ENCODE measurements at places on chromosomes 1 and 21.

DNA sequence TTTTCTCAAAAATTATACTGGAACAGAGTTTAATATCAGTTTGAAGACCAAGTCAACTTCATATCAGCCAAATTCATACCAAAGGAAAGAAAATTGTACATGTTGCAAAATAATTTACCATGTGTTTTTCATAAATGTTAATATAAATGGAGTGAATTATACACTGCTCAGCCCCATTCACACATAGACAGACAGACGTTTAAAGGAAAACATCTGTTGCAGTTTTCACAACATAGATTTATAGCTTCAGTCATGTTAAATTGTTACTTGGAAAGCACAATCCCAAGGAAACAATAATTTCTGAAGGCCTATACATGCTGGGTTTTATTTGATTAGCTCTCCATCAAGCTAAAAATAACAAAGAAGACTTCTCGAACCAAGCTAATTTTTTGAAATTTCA lies 27.8 kb upstream of the HYI start:
- no peak for DNase-seq

DNA sequence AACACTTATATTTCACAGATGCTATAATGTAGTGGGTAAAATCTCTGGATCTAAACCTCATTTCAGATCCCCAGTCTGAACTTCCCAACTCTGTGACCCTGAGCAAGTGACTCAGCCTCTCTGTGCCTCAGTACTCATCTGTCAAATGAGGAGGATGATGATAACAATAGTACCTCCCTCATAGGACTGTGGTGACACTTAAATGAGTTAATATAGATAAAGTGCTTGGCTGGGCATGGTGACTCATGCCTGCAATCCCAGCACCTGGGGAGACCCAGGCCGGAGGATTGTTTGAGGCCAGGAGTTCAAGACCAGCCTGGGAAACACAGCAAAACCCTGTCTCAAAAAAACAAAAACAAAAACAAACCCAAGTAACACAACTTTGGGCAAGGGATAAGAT lies 4.7 kb upstream of the ECE1 start:
- DNase-seq: no peak

DNA sequence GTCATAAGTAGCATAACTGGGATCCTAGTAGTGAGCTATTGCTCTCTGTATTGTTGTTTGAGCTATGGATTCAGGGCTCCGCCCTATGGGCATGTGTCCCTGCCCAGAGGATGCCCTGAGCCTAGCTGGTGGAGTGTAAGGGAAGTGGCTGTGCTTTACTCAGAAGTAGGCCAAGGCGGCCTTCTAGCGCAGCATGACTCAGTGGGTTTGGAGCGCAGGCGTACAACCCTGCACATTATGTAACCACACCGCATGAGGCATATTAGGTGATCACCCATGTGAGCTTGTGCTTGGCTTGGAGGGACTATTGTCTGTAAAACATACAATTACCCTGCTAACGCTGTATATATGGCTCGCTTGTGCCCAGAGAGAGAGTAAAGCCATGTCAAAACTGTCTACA lies 11.1 kb upstream of the UBE2U start:
- DNase-seq: no peak

GRCh38 chr1:89363196-89363595 lies 663 bp upstream of the GBP6 start:
- DNase-seq: no peak

GRCh38 chr1:5980314-5981008 lies 11.8 kb downstream of the NPHP4 start:
- DNase-seq: peak; percentile 27

- DNase-seq: no peak
Measured at GRCh38 chr1:55179177-55179835, 35.9 kb downstream of the USP24 start.

- peak; percentile 90 for DNase-seq
Measured at GRCh38 chr1:43558346-43558841, 27.7 kb downstream of the PTPRF start.

- no peak for DNase-seq
Measured at GRCh38 chr1:94852788-94853187, 32.6 kb downstream of the SLC44A3 start.

DNA sequence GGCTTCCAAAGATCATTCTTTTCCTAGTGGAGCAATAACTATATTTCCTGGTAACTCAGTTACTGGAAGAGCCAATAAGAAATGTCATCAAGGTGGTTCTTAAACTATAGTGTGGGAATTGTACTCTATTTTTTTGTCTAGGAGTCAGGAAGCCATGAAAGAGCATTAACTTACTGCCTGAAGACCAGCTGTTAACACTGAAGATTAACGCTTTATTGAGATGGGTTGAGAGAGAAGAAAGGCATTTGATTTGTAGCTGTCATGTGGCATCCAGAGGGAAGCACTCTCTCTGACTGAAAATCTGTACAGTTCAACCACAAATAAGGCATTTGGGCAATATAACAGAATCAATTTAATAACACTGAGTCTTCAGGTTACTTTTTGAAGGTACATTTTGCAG lies 76.0 kb downstream of the DNM3 start:
- DNase-seq: no peak

GRCh38 chr1:246815693-246816270 lies 91.6 kb downstream of the SCCPDH start:
- no peak for DNase-seq

GRCh38 chr1:1391225-1391624 lies 7.9 kb downstream of the CCNL2 start:
- DNase-seq: no peak

- DNase-seq: no peak
Measured at GRCh38 chr1:24009406-24009805, 29.3 kb upstream of the SRSF10 start.

- DNase-seq: no peak
Measured at GRCh38 chr1:36691374-36691773, 208.7 kb upstream of the CSF3R start.

GRCh38 chr1:152795686-152796085 lies 835 bp upstream of the LCE1D start:
- DNase-seq: no peak

DNA sequence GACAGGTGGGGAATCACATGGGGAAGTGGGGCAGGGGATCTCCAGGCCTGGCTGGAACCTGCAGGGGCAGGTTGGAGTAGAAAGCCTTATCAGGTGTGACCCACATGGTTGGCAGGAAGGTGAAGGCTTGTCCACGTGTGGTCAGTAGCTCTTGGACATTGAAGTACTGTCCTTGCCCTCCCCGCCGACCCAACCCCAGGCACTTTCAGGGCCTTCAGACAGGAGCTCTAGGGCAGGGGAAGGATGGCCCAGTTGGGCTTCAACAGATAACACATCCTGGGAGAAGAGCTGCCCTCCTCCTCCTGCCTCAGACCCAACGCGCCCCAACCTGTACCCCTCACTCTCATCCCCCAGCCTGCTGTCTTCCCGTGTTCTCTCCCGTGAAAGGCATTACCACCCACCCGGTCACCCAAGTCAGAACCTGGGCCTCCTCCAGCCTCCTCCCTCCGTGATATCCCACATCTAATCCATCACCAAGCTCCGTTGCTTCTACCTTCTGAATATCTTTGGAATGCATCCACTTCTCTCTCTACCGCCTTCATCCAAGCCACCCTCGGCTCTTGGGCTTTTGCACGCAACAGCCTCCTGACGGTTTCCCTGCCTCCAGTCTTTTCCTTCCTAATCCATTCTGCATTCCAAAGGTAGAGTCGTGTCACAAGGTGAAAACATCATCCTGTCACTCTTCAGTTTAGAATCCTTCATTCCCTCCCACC lies 15.9 kb downstream of the PTPRF start:
- DNase-seq: no peak

- no peak for DNase-seq
Measured at GRCh38 chr1:167200749-167201148, 19.9 kb upstream of the POU2F1 start.

- no peak for DNase-seq
Measured at GRCh38 chr1:38213646-38214434, 167.2 kb upstream of the POU3F1 start.

- DNase-seq: peak; percentile 60
Measured at GRCh38 chr1:184555665-184556641, 169.1 kb downstream of the C1orf21 start.

DNA sequence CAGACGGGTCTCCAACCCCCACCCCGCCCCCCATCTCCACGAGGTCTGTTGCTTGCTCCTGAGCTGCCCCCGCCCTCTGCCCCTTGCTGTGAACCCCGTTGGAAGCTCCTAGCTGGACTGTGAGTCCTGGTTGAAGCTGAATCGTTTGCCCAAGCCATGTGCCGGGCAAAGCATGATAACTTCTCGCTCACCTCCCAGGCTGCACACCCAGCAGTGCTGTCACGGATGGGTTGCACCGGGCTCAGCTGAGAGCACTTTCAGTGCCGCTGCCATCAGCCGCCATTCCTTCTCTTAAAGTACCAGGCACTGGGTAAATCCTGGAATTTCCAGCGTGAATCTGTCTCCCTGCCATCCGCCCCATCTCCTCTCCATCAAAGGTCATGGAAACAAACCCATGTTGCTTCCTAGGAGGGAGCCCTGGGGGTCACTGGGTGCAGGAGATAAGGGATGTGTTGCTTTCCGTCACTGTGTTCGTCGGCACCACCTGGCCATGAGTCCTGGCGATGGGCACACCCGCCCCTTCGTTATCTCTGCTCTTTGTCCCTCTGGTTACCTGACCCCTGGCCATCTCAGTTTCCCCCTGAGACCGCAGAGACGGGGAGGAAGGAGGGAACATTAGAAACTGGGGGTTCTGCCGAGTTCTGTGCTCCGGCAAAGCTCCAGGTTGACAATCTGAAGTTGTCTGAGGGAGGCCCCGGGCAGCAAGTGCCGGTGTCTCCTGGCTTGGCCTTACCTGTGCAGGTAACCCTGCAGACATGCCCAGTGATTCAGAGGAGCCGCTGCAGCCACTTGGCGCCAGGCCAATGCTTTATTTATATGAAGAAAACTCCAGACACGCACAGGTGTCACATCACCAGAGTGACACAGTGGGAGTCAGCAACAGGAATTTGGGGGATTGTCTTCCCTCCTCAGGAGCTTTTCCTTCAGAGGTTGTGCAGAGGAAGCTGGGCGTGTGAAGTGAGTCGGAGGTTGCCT lies 2.7 kb downstream of the PDE9A start:
- DNase-seq: peak; percentile 45

- DNase-seq: no peak
Measured at GRCh38 chr1:186655876-186656275, 24.3 kb downstream of the PTGS2 start.

- no peak for DNase-seq
Measured at GRCh38 chr1:177710696-177711620, 258.9 kb downstream of the SEC16B start.

DNA sequence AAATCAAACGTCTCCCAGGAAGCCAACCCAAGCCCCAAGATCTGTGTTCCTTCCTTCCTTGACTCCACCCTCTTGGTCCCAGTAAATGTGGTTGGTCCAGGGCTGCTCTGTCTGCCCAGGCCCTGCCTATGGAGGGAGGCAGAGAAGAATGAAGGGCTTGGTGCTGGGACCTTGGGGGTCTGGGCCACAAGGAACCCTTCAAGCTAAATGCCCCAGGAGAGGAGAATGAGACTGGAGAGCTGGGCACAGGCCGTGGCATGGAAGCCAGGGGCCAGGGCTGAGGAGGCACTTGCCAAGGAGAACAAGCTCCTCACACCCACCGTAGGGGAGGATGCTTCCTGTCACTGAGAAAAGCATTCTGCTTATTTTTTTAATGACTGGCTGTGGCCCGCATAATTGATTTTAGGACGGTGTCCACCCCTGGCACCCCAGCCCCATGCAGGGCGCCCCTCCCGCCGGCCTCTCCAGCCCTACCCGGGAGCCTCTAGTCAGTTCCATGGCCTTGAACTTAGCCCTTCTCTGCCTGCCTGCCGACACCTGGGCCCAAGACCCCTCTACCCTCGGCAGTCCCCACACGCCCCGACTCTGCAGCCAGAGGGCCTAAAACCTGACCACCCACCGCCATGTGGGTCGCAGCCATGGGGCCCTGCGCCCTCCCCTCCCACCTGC lies 889 bp downstream of the CLEC20A start:
- no peak for DNase-seq

DNA sequence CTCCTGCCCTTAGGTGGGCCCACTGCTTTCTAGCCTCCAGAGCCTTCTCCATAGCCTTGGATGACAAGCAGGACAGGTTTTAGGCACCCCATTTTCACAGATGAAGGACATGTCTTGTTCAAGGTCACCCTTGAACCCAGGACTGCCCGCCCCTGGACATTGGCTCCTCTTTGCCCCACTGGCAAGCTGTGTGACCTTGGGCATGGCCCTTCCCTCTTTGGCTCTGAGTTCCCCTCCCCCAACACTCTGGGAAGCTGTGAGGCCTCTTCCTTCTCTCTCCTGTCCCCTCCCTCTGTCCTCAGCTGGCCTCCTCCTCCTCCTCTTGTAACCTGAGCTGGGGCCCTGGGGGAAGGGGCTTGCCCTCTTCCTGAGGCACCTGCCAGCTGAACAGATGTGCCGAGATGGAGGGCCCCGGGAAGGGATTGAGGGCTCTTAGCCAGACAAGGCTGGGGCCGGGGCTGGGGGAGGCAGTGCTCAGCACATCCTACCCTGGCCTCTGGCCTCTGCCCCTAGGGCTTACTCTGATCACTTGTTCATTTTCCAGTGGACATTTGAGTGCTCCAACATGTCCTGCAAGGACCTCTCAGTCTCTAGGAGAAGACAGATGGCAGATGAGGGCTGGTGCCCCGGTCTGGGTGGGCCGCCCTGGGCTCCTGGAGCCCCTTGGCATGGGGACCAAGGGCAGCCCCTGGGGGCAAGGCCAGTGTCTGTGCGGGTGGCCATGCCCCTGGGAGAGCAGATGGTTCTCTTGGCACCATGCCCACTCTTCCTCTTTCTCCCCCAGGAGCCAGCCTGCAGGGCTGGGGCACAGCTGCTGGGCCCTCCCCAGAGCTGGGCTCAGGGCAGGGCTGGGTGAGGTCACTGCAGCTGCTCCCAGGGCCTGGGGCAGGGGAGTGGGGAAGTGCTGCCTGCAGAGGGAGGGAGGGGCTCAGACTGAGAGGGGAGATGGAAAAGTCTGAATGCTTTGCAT lies 10.7 kb downstream of the FOXO6 start:
- peak; percentile 94 for DNase-seq

GRCh38 chr1:107963008-107963407 lies 2.0 kb downstream of the VAV3 start:
- no peak for DNase-seq

GRCh38 chr1:54086754-54087153 lies 33.3 kb downstream of the TCEANC2 start:
- no peak for DNase-seq

DNA sequence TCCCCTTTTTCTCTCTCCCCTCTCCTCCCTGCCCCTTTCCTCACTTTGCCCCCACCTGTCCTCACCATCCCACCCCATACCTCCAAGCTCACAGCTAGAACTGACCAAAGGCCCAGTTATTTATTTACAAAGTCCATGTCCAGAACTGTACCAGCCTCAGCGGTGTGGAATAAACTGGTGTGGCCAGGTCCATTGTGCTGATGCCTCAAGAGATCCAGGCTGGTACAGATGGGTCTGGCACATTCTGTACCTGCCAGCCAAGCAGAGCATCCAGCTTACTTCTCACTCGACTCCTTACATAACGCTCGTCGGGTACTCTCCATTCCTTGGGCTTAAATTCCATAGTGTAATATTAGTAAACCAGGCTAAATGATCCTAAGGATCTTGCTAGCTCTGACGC lies 11.8 kb downstream of the PDZK1IP1 start:
- no peak for DNase-seq

All from NCI-H1417 (cell line).